Activated CD8-positive, alpha-beta memory T cell treated with anti-CD3 and anti-CD28 coated beads for 1 hour (primary cell): ENCODE measurements at places on chromosomes 12 and 14.
A peak's percentile ranks its signal among the peaks of the same experiment; 100 is the strongest.

- peak; percentile 99 for DNase-seq
These were observed at the start of the genes ATP6V1D and EIF2S1 for GRCh38 chr14:67359775-67360469. Gene ATP6V1D, minus strand, starts transcription at chr14:67359804. Its CDS starts 106 bp downstream, at chr14:67359698. Gene EIF2S1, plus strand, starts transcription at chr14:67360328. Its CDS starts 4,440 bp downstream, at chr14:67364768.

GRCh38 chr14:29906256-29906870 is 21.3 kb downstream of the PRKD1 start:
- no peak for DNase-seq

DNA sequence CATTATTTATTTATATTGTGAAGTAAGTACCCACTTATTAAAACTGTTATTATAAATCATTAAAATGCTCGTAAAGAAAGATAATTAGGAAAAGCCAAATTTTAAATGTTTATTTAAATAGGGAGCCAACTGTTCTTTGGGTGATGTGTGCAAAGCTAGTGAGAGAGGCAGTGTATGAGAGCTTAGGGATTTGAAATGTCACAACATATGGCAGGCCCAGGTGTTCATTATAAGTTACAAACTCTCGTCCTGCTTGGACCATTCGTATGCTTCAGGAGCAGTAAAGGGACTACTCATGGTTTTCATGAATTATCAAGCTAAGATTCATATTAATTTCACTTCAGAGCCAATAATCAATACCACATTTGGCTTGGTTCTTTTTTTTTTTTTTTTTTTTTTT is 154.5 kb downstream of the TGFB3 start:
- no peak for DNase-seq

GRCh38 chr14:103230658-103231334 is 103.2 kb upstream of the EIF5 start:
- no peak for DNase-seq

DNA sequence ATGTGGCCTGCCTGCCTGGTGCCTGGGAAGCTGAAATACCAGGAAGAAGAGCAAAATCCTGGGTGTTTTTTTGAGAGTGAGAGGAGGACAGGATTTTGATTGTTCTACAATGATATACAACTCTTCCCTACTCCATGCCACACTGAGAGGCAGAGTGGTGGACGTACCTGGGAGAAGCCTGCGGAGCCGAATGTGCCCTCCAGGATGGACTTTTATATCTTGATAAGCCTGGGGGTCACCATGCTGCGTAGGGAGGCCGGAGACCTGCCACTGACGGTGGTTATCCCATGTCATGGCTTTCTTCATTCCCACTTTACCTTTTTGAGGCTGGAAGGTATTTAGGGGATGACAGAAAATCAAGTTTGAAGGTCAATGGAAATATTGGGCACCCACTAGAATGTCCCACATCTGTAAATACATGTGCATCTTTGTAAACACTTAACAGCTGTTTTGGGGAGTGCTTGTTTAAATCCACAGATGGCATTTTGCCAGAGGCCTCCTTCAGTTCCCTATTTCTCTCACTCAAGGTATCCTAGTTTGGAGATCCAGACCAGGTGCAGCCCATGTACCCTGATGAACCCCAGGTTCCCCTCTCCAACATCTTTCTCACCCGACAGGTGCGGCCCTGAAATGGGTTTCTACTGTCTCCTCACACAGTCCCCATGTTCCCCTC is 1.1 kb upstream of the GLT1D1 start:
- DNase-seq, result no peak

DNA sequence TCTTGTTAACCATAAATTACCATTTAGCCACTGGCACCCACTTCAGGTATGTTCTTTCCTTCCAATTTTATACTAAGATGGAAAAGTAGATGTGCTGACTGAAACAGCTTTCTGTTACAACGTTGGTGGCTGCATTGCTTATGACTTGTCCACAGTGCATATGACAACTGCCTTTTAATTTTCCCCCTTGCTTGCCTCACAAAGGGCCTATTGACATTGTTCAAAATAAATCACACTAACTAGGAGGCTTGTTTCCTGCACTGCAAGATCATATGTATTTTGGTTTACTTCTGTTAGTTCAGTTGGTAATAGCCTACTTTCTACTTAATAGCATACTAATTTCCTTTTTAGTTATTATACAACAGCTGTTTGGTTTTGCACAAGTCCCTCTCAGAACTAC is 55.4 kb downstream of the SCAF11 start:
- no peak for DNase-seq

DNA sequence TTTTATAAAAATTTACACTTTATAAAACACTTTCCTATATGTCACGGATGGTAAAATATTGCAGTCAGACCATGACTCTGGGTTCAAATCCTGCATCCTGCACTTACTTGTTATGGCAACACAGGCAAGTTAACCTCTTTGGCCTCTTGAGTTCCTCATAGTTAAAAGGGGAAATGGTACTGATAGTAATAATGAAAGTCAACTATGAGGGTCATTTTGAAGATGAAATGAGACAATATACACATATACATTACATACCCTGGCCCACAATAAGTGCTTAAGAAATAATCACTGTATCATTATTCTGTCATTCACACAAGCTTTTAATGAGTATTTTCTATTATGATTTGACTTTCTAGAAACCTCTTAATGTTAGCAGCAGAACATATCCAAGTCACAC is 64.4 kb downstream of the C12orf42 start:
- no peak for DNase-seq

DNA sequence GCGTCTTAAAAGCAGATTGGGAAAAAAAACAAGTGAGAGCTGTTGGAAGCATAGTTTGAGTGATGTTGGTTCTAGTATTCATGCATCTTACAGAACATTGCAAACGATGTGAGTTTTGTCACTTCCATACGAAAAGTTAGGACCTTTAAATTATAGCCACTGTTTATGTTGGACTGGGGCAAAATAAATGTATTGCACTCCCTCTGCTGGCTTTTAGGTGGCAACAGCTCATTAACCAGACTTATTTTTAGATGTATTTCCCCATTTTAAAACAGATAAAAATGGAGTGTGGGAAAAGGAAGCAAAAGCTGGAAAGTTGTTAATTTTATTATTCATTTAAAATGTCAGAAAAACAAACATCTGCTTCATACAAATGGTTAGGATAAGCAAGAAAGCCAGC is 111.9 kb downstream of the LGR5 start:
- no peak for DNase-seq

GRCh38 chr12:60977966-60978365 is 1282.2 kb upstream of the USP15 start:
- DNase-seq, result no peak

GRCh38 chr14:88311780-88312179 is 11.3 kb downstream of the KCNK10 start:
- no peak for DNase-seq

DNA sequence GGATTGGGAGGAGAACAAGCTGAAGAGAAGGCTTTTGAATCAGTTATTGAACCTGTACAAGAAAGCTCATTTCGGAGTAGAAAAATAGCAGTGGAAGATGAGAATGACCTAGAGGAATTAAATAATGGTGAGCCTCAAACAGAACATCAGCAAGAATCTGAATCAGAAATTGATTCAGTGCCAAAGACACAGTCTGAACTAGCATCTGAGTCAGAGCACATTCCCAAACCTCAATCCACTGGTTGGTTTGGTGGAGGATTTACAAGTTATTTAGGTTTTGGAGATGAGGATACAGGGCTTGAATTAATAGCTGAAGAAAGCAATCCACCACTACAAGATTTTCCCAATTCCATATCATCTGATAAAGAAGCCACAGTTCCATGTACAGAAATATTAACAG is 13.5 kb downstream of the MIA2 start:
- no peak for DNase-seq

GRCh38 chr14:54189748-54190354 is 207.0 kb upstream of the CDKN3 start:
- no peak for DNase-seq

DNA sequence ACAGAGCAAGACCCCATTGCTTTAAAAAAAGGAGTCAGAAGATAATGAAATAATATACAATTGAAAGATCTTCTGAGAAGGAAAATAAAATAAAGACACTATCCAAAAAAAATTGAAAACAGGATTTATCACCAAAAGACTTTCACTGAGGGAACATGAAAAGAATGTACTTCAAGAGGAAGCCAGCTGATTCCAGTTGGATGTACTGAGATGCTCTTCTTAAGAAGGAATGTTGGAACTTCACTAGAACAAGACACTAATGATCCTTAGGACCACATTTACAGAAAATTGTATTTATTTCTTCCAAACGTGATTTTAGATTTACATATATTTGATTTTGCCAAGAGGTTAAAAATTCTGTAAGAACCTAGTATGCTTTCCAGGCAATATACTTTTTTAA is 65.6 kb upstream of the CNOT2 start:
- no peak for DNase-seq

DNA sequence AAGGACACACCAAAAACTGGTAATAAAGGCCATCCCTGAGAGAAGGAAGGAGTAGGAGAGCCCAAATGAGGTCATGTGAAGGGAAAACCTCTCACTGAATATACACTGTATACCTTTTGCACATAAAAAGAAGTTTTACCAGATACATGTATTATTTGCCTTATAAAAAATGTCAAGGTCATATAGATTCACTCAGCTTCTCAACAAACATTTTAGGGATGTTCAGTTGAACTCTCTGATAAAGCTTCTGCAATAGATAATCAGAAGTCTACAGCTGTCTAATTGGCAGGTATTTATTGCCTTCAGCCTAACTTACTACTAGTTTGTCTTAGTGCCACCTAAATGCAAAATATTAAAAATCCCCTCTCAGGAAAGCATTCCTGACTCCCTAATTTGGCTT is 8.7 kb downstream of the SLC11A2 start:
- DNase-seq, result no peak

GRCh38 chr14:47020500-47020899 is 368.9 kb upstream of the RPL10L start:
- DNase-seq, result no peak

DNA sequence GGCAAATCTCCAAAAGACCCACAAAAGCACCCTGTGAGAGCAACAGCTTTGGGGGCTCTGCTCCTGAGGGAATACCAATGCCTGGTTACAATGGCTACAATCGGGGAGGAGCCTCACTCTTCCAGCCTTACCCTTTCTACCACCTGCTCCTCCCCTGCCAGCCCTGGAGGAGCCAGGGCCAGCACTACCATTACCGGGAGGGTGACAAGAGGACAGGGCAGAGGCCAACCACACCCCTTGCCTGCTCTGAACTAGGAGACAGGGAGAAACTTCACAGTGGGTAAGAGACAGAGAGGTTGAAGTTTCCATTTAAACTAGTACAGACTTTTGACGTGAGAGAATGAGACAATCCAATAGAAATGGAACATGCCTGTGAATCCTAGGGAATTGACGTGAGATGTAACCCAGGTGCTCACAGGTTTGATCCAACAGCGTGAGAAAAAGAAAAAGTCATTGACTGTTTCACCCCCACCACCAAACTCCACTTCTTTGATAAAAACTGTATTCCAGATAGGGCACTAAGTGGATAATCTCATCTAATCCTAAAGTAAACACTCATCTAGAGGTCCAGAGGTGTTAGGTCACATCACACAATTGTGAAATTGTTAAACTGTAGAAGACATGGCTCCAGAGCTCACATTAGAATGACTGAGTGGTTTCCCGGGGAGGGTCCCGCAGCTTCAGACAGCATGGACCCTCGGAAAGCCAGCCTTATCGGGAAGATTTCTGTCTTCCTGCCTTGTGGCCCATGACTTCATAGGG is 8.4 kb upstream of the TC2N start:
- no peak for DNase-seq

DNA sequence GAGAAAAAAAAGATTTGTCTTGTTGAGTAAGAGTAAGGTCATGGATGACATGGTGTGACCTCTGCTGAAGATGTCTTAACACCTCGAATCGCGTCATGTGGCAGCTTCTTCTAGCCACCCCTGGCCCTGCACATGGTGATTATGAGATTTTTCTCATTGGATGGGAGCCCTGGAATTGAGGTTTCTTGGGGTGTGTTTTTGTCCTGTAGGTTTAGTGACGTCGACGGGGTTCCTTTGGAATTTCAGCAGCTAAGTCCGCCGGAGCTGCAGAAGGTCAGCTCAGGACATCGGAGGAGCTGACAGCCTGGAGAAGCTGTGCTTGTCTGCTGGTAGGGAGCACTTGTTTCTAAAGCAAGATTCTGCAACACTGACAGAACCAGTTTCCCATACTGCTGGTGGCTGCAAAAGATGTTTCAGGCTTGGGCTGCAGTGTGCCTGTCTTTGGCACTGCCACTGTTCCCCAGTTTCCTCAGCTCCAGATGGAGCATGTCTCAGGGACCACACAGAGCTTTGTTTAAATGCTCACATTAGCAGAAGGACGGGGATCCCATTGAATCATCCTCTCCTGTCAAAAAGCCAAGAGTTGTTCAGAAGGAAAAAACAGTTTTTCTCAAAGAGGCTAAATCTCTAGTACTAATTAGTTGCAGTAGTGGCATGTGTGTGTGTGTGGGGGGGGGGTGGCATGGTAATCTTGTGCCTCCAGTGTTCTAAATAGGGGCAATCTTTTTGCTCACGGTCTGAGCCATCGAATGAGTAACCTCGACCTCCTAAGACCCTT is 5.2 kb upstream of the FOS start:
- no peak for DNase-seq
